ENCODE measurements at places on chromosomes 7 and 10. TPM values are rescaled to one million over a fixed set of nuclear protein-coding genes. Genes with fewer than 3 reads are reported as not detected.

ITPRID1 gene
- total RNA-seq: not detected

ZNF862 gene
- total RNA-seq: 22.2 TPM

- no peak overlapping the region for H3K27ac ChIP-seq
- no peak for DNase-seq
- H3K4me1 ChIP-seq: no peaks in the 10 kb centered on the region
- H3K36me3 ChIP-seq: no peaks in the 10 kb centered on the region
These were observed 3.1 kb downstream of the STRA8 start for GRCh38 chr7:135236727-135237126.

- no peak for DNase-seq
- H3K4me1 ChIP-seq: peaks cover 6% of the 10 kb centered on the region
- no peak overlapping the region for H3K4me3 ChIP-seq
- H3K27ac ChIP-seq: peak overlapping the region; percentile 60
These were observed 193.4 kb upstream of the PDE1C start for GRCh38 chr7:32263611-32264010.

DNA sequence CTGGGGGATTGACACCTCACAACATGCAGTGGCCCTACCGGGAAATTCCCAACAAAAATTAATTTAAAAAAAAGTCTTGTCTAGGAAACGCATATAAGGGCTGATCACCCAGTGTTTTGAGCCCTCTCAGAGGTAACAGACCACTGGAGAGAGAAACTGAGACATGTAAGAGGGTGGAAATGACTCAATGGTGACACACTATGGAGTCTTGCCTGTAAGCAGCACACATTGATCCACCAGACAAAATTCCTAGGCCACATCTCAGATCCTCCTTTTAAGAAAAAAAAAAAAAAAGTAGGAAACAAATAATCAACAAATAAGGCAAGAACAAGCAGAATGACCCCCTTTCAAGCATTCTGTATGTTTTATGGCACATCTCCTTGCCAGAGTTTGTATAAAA lies 296.2 kb downstream of the MAGI2 start:
- no peaks in the 10 kb centered on the region for H3K4me1 ChIP-seq
- H3K27me3 ChIP-seq: no peaks in the 10 kb centered on the region
- H3K36me3 ChIP-seq: no peaks in the 10 kb centered on the region
- H3K4me3 ChIP-seq: no peak overlapping the region

DNA sequence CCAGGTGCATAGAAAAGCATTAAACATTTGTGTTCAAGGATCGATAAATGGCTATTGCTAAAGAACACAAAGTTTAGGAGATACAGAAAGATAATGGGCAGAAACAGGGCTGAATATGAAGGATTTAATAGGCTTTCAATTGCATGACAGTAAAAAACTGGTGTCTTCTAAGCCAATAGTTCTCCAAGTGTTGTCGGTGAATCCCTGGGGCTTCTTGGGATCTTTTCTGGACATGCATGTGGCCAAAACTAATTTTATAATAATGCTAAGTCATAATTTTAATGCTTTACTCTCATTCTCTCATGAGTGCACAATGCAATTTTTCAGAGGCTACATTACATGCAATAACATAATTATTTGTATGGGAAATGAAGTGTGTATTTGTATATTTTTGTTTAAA lies 521.1 kb upstream of the ANKRD30A start:
- H3K4me1 ChIP-seq: no peaks in the 10 kb centered on the region
- H3K4me3 ChIP-seq: no peak overlapping the region
- no peak overlapping the region for H3K27ac ChIP-seq
- H3K36me3 ChIP-seq: no peaks in the 10 kb centered on the region
- no peaks in the 10 kb centered on the region for H3K27me3 ChIP-seq

DNA sequence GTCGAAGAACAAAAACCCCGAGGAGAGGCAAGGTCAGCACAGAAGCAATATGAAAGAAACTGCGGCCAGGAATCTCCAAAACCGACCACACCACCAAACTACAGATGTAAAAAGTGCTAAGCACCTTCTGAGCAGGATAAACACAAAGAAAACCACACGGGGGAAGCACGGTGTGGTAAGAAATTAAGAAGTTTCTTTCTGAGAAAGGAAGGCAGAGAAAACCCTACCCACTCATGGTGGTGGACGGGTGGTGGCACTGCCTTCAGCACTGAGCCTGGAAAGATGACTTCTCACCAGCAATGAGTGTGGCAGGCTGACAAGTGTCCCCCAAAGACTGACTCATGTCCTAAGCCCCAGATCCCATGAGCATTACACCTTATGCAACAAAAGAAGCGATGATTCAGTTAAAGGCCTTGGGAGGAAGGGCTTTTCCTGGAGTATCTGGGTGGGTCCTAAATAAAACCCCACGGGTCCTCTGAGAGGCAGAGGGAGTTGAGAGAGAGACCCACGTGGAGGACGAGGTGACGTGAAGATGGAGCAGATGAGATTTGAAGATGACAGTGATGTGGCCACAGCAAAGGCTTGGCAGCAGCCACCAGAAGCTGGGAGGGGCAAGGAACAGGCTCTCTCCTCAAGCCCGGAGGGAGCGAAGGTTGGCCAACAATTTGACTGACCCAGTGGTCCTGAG lies 124.9 kb downstream of the DLG5 start:
- H3K27ac ChIP-seq: no peak overlapping the region
- no peaks in the 10 kb centered on the region for H3K4me1 ChIP-seq
- no peaks in the 10 kb centered on the region for H3K27me3 ChIP-seq

DNA sequence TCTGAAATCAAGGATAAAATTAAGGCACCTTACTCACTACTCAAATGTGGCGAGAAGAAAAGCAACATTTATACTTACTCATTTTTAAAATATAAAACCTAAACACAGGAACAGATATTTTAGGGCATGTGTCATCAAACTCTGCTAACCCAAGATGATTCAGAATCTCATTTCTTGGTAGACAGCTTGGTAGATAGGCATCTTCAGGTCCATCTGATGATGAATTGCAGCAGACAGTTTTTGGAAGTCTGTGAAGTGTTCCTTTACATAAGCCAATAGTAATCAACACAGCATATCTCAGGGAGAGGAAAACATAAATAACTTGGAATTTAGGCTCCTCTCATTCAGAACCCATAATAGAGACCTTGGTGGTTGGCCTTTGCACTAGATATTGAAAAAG lies 3.4 kb downstream of the HIPK2 start:
- no peaks in the 10 kb centered on the region for H3K27me3 ChIP-seq
- peaks cover 44% of the 10 kb centered on the region for H3K4me1 ChIP-seq
- no peak for DNase-seq
- no peaks in the 10 kb centered on the region for H3K36me3 ChIP-seq

DNA sequence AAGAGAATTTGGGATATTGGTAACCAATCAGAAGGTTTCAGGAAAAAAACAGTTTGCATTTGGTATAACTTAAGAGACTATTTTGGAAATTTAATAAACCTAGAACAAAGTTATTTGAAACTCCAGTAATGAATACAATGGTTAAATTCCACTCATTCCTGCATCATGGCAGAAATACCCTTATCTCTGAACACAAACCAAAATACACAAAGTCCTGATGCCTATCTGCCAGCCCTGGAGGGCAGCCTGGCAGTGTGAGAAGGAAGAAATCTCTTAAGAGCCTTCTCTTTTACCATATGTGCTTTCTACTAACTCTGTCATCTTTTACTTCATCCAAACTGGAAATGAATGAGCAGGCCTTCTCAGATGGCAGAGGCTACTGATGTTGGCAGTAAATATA lies 147.1 kb upstream of the LYZL1 start:
- no peak overlapping the region for H3K27ac ChIP-seq
- no peak for DNase-seq
- H3K4me1 ChIP-seq: no peaks in the 10 kb centered on the region
- no peaks in the 10 kb centered on the region for H3K36me3 ChIP-seq
- no peaks in the 10 kb centered on the region for H3K27me3 ChIP-seq
- H3K4me3 ChIP-seq: no peak overlapping the region

- peaks cover 16% of the 10 kb centered on the region for H3K4me1 ChIP-seq
- no peak for DNase-seq
- no peaks in the 10 kb centered on the region for H3K27me3 ChIP-seq
- no peaks in the 10 kb centered on the region for H3K36me3 ChIP-seq
- H3K4me3 ChIP-seq: no peak overlapping the region
These were observed 77.5 kb upstream of the GTF2I start for GRCh38 chr7:74579800-74580685.

DNA sequence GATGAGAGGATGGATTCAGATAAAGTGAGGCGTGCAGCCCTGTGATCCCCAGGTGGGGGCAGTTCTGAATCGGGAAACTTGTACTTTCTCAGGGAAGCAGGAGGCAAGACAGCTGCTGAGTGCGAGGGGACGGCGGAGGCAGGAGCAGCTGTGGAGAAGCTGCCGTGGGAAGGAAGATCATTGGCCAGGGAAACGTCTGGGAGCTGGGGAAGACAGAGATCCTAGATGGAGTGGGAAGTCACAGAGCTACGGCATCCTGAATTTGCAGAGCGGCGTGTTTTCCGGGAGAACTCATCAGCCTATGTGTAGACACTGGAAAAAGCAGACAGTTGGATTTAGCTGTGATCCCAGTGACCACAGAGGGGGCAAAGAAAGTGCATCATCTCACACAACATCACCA lies 9.2 kb downstream of the PRKCQ start:
- H3K4me1 ChIP-seq: no peaks in the 10 kb centered on the region
- no peak overlapping the region for H3K27ac ChIP-seq
- no peak for DNase-seq
- no peaks in the 10 kb centered on the region for H3K27me3 ChIP-seq
- H3K4me3 ChIP-seq: no peak overlapping the region

GRCh38 chr7:44285561-44285960 lies 39.8 kb downstream of the CAMK2B start:
- no peak overlapping the region for H3K27ac ChIP-seq
- H3K27me3 ChIP-seq: no peaks in the 10 kb centered on the region
- H3K4me3 ChIP-seq: no peak overlapping the region
- H3K36me3 ChIP-seq: no peaks in the 10 kb centered on the region

DNA sequence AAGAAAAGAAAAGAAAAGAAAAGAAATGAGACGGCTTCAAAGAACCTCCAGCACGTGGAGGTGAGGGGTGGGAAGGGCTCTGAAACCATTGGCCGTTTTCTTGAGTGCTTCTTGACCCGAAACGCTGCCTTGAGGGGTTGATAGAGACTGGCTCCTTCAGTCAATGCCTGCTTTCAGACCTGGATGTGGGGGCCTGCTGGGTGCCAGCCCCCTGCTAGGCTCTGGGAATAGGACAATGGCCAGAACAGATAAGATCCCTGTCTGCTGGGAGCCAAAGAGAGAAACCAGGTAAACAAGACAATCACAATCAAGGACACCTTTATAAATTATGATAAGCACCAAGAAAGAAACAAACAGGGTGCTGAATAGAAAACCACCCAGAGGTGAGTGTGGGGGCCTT lies 27.7 kb downstream of the ZMIZ1 start:
- no peak overlapping the region for H3K4me3 ChIP-seq
- H3K4me1 ChIP-seq: peaks cover 100% of the 10 kb centered on the region
- no peaks in the 10 kb centered on the region for H3K36me3 ChIP-seq

- H3K36me3 ChIP-seq: no peaks in the 10 kb centered on the region
- no peak overlapping the region for H3K27ac ChIP-seq
- H3K4me3 ChIP-seq: no peak overlapping the region
- no peaks in the 10 kb centered on the region for H3K27me3 ChIP-seq
- no peaks in the 10 kb centered on the region for H3K4me1 ChIP-seq
These were observed 176.5 kb upstream of the CCZ1B start for GRCh38 chr7:7002418-7003062.

Data from tibial nerve (tissue), 4 donors.